ENCODE measurements at places on chromosomes 16 and 17. TPM values are rescaled to one million over a fixed set of nuclear protein-coding genes. Genes with fewer than 3 reads are reported as not detected.

The RHBDF2 gene
- total RNA-seq, result 53.7 TPM

The NQO1 gene
- total RNA-seq, result 9.8 TPM

DNA sequence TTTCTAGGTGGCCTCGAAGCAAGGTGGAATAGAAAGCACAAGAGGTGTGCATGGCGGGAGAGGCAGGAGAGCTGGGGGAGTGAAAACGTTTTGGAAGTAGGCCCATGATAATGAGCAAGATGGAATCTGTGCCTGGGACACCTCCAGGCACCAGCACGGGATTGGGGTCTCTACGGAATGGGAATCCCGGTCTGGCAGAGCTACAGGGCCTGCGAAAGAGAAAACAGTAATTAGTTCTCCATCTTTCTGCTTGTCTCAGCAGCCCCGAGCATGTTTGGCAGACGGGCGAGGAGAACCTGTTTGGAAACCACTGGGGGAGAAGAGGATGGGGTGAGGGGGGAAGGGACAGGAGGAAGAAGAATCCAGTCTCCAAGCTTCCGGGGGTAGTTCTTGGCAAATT, 258.7 kb downstream of the SOX9 start:
- no peak for DNase-seq
- H3K4me3 ChIP-seq, result no peak overlapping the region
- no peak overlapping the region for H3K27ac ChIP-seq
- H3K27me3 ChIP-seq, result no peaks in the 10 kb centered on the region
- no peaks in the 10 kb centered on the region for H3K36me3 ChIP-seq
- H3K4me1 ChIP-seq, result no peaks in the 10 kb centered on the region

The PRAC2 gene
- total RNA-seq, result not detected

The ABCA3 gene
- total RNA-seq, result 10.0 TPM

The SLC4A1 gene
- not detected for total RNA-seq

DNA sequence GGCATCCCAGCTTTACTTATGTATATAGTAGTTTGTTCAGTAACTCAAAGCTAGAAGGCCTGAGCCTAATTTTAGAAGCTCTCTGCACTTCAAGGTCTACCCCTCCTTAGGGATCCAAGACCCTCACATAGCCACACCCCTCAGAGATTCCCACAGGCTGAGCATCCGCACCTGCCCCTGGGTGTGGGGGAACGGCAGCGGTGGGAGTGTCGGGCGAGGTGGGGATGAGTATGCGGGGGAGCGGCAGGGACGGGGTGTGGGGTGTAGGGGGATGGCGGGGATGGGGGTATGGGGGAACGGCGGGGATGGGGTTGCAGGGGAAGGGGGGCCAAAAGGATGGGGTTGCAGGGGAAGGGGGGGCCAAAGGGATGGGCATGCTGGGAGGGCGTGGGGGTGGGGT, 24.9 kb upstream of the BEAN1 start:
- H3K4me3 ChIP-seq, result no peak overlapping the region
- H3K36me3 ChIP-seq, result no peaks in the 10 kb centered on the region
- H3K27ac ChIP-seq, result no peak overlapping the region
- peaks cover 22% of the 10 kb centered on the region for H3K27me3 ChIP-seq

DNA sequence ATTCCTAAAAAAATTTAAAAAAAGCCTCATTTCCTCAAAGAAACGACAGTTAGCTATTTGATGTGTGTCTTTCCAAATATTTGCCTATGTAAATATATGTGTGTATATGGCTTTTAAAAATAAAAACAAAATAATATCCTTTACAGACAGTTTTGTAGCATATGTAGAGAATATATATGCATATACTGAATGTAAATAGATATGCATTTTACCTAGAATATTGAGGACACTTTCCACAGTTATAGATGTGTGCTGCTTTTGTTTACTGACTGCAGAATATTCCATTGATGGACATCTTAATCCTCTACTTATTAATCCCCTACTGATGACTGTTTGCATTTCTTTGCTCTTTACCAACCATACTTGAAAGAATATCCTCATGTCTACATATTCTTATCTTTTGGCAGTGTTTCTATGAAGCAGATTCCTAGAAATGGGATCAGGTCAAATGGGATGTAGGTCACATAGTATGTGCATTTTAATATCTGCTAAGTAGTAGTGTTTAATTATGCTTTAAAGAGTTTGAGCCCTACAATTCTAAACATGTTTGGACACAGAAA, 3.3 kb downstream of the CCL3L1 start:
- no peak for DNase-seq
- no peak overlapping the region for H3K4me3 ChIP-seq
- H3K27ac ChIP-seq, result no peak overlapping the region
- H3K4me1 ChIP-seq, result peaks cover 29% of the 10 kb centered on the region
- H3K36me3 ChIP-seq, result no peaks in the 10 kb centered on the region

- no peaks in the 10 kb centered on the region for H3K36me3 ChIP-seq
- H3K27me3 ChIP-seq, result no peaks in the 10 kb centered on the region
- no peaks in the 10 kb centered on the region for H3K4me1 ChIP-seq
- H3K4me3 ChIP-seq, result no peak overlapping the region
- no peak overlapping the region for H3K27ac ChIP-seq
- DNase-seq, result no peak
Observed at GRCh38 chr16:83609178-83609577, 198.6 kb upstream of the HSBP1 start.

DNA sequence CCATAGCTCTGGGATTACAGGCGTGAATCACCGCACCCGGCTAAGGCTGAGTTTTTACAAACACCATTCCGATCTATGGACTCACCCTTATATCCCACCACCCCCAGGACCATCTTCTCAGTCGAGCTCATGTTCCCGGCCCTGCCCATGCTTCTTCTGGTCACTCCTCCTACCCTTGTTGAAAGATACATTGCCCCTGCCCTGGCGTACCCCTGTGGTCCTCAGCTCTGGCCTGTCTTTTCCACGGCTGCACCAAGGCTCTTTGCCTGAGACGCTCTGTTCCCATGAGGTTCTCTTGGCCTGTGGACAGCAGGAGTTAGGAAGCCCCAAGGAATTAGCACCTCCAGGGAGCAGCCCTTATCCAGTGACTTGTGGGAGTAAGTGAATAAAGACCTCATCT, 379.4 kb upstream of the TNRC6C start:
- H3K27ac ChIP-seq, result no peak overlapping the region
- peaks cover 18% of the 10 kb centered on the region for H3K27me3 ChIP-seq
- H3K4me1 ChIP-seq, result peaks cover 9% of the 10 kb centered on the region
- no peak for DNase-seq

- no peak overlapping the region for H3K4me3 ChIP-seq
- peaks cover 25% of the 10 kb centered on the region for H3K27me3 ChIP-seq
- H3K27ac ChIP-seq, result no peak overlapping the region
- H3K4me1 ChIP-seq, result no peaks in the 10 kb centered on the region
- DNase-seq, result no peak
- no peaks in the 10 kb centered on the region for H3K36me3 ChIP-seq
Observed at GRCh38 chr16:84838383-84838948, 18.7 kb downstream of the CRISPLD2 start.

The CAVIN1 gene
- 0.96 TPM for total RNA-seq

DNA sequence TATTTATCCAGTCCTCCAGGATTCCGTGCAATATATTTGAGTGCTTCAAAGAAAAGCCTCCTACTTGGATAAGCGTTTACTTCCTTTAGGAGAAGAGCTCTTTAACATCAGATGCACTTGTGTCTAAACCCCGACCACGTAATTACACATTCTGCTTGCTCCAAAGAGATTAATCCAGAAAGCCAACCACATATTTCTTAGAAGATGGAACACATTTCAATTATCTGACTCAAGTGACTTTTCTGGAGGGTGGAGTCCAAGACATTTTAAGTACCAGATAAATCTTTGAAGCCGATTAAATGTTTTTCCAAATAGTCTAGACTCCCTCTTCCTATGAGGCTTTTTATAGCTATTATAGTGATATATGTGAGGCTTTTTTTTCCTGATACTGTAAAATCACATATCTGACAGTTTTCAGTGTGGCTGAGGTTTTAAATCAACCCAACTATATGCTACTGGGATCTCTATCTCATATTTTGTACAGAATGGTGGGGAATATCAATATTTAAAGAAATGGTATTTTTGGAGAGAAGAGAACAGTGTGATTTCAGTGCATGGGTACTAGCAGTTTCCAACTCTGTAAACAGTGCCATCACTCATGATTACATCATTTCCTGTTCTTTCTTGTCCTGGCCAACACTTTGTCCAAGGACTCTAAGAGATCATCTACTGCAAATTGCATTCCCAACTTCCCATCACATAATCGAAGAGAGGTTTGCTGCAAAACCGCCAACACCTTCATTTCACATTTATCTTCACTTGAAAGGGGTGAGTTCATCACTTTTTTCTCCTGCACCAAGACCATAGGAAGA, 192.4 kb upstream of the HSBP1 start:
- no peaks in the 10 kb centered on the region for H3K27me3 ChIP-seq
- H3K36me3 ChIP-seq, result no peaks in the 10 kb centered on the region
- no peaks in the 10 kb centered on the region for H3K4me1 ChIP-seq
- H3K27ac ChIP-seq, result no peak overlapping the region

DNA sequence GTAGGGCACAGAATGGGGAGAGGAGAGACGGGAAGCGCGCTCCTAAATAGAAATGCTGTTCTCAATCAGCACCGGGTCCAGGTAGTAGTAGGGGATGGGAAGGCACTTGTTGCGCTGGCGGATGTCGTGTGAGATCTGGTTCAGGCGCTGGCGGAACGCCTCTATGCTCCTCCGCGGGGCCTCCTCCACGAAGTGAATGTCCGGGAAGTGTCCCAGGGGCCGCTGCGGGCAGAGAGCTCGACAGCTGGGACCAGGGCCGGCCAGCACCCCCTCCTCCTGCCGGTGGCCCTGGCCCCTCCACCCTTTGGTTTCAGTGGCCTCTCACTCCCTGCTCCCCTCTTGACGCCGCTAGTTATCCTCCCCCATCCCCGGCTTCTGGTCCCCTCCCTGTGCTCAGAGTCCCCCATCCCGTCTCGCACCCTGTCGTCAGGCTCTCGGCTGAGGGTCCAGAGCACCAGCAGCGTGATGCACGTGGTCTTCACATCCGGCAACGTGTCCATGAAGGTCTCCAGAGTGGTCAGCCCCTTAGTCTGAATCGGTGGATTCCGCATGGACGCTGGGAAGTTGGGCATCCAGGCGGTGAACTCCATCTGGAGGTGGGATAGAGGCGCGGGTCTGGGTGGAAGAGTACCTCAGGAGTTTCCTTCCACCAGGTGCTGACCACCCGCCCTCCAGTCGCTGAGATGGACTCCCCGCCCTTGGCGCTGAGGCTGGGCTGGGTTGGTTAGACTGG, 14.6 kb downstream of the ALOX12B start:
- H3K27me3 ChIP-seq, result peaks cover 43% of the 10 kb centered on the region
- H3K36me3 ChIP-seq, result no peaks in the 10 kb centered on the region
- DNase-seq, result no peak
- H3K4me1 ChIP-seq, result peaks cover 22% of the 10 kb centered on the region

The RRN3 gene
- total RNA-seq, result 39.1 TPM

The ABCC6 gene
- total RNA-seq, result not detected

- H3K36me3 ChIP-seq, result peaks cover 7% of the 10 kb centered on the region
- peaks cover 5% of the 10 kb centered on the region for H3K27me3 ChIP-seq
- H3K4me3 ChIP-seq, result no peak overlapping the region
- H3K27ac ChIP-seq, result no peak overlapping the region
- no peaks in the 10 kb centered on the region for H3K4me1 ChIP-seq
Observed at GRCh38 chr17:58204796-58205195, 12.3 kb downstream of the EPX start.

The OR4D1 gene
- 0.10 TPM for total RNA-seq

DNA sequence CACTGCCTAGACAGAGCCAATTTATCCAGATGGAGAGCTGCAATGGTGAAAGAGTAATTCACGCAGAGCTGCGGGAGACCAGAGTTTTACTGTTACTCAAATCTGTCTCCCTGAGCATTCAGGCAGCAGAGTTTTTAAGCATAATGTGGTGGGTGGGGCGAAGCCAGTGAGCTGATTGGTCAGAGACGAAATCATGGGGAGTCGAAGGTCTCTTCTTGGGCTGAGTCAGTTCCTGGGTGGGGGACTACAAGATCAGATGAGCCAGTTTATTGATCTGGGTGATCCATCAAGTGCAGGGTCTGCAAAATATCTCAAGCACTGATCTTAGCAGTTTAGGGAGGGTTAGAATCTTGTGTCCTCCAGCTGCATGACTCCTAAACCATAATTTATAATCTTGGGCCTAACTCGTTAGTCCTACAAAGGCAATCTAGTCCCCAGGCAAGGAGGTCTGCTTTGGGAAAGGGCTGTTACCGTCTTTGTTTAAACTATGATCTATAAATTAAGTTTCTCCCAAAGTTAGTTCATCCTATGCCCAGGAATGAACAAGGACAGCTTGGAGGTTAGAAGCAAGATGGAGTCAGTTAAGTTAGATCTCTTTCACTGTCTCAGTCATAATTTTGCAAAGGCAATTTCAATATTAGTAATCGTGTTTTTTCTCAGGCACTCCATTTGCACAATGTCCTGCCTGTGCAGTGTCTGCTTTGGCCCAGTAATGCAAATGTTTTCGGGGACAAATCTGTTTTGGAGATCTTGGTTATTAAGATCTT, 27.0 kb downstream of the PIGL start:
- H3K4me1 ChIP-seq, result peaks cover 11% of the 10 kb centered on the region
- no peak for DNase-seq
- no peaks in the 10 kb centered on the region for H3K27me3 ChIP-seq
- no peak overlapping the region for H3K4me3 ChIP-seq
- H3K36me3 ChIP-seq, result peaks cover 20% of the 10 kb centered on the region

Measured in activated T-helper 1 cell treated with anti-CD3 and anti-CD28 coated beads, Interleukin-12 subunit alpha, Interleukin-12 subunit beta, Interleukin-2, Interleukin-4 antibody, amounts not matched to agents 30 ng/mL and 10 ng/mL and 1 ng/mL, durations not matched to agents 14 hours and 24 hours and 36 hours (primary cell).